ENCODE measurements at places on chromosomes 16 and 17.

- DNase-seq = no peak
Observed at GRCh38 chr17:46043606-46044005, 44.6 kb downstream of the STH start.

DNA sequence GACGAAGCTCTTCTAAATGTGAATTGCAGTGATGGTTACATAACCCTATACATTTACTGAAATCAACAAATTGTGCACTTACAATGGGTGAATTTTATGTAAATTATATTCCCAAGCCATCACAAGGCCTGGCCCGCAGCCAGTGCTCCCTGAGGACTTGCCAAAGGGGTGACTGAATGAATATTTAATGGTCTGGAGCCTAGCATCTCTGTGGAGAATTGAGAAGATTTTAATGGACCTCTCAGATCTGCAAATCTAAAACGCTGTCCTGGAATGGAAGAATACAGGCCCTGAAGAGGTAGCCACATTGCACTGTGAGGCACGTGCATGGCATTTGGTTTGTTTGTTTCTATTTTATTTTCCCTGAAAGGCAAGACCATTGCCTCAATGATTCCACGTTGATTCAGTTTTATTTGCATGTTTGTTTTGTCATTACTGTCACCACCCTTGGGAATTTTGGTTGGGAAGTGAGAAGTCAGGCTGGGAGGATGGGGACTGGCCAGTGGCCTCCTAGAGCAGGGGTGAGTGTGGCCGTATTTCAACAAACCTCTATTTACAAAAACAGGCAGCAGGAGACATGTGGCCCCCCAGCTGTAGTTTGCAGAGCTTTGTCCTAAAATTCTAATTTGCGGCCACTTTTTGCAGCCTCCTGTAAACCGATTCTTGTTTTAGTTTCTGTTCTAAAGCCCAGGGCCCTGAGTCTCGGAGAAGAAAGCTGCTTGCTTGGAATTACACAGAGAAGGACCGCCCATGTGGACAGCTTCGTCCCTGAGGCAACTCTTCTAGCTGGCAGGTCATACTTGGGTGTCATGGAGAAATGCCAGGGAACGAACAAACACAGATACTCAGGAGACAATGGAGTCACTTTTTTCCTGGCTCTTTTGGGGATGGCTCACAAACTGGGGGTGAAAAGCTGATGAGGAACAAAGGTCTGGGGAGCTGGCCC lies 40.5 kb upstream of the GCSH start:
- DNase-seq = no peak

DNA sequence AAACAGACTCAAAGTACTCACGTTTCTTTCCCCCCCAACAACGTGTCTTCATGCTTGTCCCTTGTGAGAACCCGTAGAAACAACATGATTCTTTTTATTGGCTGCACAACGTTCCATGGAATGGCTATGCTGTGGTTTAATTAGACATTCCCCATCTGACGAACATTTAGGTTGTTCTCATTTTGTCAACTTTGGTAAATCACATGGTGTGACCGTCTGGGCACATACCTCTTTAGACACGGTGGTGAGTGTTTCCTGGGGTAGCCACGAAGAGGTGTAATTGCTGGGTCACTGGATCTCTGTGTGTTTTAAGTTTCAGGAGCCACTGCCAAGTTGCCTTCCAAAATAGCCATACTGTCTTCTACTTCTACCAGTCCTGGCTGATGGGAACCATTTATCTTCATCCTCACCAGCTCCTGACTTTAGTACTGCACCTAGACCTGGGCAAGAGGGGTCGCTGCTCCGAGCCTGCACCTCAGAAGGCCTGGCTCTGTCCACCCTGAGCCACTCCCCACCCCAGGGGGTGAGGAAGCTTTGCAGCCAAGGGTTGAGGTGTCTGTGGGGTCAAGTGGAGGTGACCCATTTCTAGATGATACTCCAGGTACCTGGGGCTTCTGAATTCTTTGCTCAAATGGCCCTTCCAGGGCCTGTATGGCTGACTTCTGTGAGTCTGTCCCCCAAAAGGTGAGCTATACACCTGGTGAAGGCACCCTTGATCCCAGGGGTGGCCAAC lies 84.7 kb downstream of the IRX5 start:
- no peak for DNase-seq

DNA sequence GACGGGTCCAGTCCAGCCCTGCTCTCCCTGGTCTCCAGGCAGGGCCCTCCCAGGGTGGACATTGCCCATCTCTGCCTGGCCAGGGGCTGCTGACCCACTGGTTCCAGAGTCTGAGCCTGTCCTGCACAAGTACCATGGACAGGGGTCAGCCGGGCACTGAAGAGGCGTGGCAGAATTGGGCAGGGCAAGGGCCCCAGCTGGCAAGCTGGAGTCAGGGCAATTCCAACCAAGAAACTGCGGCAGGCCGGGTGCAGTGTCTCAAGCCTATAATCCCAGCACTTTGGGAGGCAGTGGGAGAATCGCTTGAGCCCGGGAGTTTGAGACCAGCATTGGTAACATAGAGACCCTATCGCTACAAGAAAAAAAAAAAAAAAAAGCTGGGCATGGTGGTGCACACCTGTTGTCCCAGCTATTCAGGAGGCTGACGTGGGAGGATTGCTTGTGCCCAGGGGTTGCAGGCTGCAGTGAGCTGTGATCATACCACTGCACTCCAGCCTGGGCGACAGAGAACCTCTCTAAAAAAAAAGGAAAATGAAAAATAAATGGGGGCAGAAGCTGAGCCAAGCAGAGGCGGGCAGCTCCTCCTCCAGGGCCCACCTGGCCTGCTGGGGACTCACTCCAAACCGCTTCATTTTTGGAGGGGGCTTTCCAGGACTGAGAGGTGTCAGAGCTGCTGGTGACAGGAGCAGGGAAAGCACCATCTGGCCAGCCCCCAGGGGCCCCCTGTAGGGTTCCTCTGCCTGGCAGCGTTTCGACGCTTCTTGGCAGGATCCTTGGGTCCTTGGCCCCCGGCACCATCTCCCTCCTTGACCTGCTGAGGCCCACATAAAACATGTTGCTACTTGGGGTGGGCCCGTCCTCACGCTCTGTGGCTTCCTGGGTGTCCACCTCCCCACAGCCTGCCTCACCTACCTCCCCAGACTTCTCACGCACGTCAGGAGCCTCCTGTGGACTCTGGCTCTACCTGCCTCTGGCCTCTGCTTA lies 2.9 kb upstream of the MAFG start:
- DNase-seq = no peak

DNA sequence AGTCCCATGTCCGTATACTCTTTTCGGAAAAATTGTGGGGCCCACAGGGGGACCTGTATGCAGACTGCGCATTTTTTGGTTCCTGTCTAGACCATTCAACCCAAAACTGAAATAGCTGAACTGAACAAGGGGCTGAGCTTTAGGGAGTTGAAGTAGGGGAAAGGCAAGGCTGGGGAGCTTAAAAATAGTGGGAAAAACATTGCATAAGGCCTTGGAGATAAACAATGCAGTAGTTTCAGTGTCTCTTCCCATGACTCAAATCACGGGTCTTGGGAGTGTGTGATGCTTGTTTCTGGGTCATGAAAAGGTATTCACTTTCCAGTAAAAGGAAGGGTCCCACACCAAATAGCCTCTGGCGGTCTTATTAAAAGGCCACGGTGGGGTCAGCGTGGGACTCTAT lies 402.8 kb upstream of the SALL1 start:
- DNase-seq = no peak

- no peak for DNase-seq
Observed at GRCh38 chr17:15917438-15918027, 27.4 kb upstream of the ADORA2B start.

GRCh38 chr17:79350533-79350932 lies 260.3 kb downstream of the RBFOX3 start:
- DNase-seq = no peak

DNA sequence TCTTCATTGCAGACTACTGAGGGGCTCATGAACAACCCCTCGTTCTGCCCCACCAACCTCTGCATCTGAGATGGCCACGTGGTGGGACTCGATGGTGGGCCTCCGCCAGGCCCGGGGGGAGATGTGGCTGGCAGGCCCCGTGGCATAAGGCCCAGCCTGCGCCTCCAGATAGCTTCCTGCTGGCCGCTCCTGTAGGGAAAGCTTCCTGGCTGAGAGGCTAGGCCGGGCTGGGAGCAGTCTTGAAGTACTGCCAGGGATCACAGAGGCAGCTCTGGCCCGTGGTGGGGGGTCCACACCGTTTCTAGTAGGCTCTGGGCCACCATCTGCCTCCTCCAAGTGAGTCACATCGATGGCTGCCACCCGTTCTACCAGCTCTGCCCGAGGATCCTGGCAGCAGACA lies 7.6 kb downstream of the CAMKK1 start:
- no peak for DNase-seq

DNA sequence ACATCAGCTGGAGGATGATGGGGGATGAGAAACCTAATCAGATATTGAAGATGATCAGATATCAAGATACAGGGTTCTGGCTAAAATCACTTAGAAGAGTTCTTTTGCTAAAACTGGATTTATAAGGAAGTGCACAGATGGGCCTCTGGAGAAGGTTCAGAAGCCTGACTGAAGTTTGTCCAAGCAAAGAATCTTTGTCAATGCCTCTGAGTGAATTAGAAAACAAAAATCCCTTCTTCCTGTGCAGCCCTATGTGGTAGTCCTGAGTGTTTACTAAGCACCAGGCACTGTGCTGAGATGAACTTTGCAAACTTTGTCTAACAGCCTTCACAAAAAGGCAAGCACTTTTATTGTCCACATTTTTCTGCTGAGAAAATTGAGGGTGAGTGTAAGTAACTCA lies 11.4 kb upstream of the CENPV start:
- DNase-seq = no peak

DNA sequence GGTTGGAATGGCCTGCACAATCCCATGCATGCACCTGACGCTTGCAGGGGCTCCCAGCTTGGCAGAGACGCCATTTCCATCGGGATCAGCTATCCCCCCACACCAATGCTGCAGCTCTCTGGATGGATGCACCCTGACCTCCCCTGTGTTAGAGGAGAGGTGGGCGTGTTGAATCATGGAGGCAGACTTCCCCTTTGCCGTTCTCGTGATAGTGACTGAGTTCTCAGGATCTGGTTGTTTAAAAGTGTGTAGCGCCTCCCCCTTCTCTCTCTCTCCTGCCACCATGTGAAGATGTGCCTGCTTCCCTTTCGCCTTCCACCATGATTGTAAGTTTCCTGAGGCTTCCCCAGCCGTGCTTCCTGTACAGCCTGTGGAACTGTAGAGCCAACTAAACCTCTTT lies 17.8 kb upstream of the KCNH6 start:
- DNase-seq = no peak

DNA sequence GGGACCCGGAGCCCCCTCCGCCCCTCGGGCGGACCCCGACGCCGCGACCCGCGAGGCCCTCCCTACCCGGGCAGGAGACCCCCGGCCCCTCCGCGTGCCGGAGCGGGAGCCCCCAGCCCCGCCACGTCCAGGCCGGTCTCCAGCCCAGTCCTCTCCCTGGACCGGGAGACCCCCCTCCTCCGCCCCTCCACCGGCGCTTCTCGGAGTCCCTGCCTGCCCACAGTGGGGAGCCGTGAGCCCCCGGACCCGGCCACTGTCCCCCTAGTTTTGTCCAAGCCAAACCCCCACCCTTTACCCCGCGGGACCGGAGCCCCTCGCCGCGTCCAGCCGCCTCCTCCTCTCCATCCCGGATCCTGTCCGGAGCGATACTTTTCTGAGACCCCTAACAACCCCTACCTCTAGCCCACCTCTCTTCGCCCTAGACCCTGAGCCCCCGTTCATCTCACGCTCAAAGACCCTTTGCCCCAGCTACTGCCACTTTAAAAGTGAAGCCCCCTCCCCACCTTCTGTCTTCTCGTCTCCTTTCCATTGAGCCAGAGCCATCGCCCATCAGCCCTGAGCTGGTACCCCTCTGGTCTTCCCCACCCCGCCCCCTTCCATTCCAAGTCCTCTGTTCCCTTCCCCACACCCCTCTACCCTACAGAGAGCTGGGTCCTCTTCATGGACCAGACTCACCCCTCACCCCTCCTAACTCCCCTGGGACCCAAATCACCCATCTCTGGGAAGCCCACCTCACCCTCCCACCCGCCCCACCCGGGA lies 1.0 kb downstream of the NECAB2 start:
- DNase-seq = no peak

- DNase-seq = no peak
Observed at GRCh38 chr17:44065668-44066203, 735 bp downstream of the LSM12 start.

GRCh38 chr16:73230651-73231050 lies 182.7 kb upstream of the ZFHX3 start:
- no peak for DNase-seq

GRCh38 chr17:40073454-40074174 lies 10.8 kb downstream of the THRA start:
- DNase-seq = no peak

DNA sequence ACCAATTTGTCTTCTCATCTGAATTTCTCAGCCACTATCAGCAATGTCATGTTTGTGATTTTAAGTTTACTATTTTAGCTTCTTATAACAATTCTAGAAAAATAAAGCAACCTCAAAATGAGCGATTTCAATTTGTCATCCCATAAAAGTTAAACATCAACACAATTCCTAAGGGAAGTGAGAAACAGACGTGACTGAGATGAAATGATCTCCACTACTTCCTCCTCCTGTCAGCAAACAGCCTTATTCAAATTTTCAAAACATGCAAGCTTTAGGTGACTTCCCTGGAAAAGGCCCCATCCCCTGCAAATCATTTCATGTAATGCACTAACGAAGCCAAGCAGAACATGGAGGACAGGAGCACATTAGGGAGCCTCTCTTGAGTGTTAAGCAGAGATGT lies 64.9 kb downstream of the ZNF652 start:
- DNase-seq = no peak

DNA sequence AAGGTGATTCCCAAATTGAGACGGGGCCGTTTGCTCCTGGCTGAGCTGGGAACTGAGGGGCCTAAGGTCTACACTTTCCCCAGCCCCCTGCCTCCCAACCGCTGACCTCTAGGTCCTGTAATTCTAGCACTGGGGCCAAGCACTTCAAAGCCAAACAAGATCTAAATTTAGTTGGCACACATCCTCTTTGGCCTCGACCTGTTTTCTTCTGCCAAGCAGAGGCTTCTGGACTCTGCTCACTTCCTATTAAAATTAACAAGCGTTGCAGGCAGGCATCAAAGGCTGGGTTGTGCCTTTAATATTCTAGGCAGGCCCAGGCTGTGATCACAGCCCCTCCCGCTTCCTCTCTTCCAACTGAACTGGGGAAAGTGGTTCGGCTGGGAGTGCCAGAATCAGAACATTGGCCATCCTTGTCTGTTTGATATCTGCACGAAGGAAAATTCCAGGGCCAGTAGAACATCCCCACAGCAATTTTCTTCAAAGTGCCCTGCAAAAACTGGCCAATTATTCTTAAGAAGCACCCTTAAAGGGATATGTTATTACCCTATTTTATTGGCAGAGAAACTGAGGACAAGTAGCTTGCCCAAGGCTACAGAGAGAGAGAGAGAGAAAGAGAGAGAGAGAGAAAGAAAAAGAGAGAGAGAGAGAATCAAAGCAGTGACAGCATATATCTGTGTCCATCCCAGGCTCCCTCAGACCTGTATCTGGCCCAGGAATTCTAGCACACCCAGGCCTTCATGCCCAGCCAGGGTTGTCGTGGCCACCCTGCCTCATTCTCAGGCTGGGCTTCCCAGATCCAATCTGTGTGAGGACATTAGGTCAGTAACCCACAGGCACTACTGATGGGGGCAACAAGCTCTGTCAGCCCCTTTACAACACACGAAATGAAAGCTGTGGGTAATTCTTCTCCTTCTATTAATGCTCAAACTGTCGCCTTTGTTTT lies 12.8 kb upstream of the MT4 start:
- DNase-seq = no peak

- no peak for DNase-seq
Observed at GRCh38 chr17:16328997-16329396, 24.3 kb downstream of the CENPV start.

Data from stimulated activated CD8-positive, alpha-beta memory T cell treated with anti-CD3 and anti-CD28 coated beads, Interleukin-15, amount 100 ng/mL, for 24 hours (primary cell).